ENCODE measurements at places on chromosomes 7 and 10.

DNA sequence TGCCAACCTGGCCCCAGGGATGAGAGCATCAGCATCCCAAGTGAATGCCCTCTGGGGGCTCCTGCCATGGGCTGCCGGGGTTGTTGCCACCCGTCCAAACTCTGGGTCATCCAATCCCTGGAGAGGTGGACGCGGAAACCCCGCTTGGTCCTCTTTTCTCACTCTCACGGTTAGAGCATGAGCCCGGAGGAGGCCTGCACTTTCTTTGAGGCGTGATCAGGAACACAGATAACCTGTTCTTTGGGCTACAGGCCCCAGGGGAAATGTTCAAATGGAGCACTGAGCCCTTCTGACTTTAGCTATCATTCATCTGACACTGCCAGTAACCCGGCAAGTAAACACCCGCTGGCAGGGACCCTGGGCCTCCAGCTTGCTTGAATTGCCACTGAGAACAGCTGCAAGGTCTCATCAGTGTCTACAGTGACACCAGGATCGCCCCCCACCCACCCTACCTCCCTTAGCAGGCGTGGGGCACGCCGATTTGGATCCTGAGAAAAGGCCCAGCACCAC is 29.4 kb upstream of the SLF2 start:
- no peak for DNase-seq

GRCh38 chr10:97399843-97400545 is 1.1 kb downstream of the RRP12 start:
- DNase-seq: peak; percentile 59

DNA sequence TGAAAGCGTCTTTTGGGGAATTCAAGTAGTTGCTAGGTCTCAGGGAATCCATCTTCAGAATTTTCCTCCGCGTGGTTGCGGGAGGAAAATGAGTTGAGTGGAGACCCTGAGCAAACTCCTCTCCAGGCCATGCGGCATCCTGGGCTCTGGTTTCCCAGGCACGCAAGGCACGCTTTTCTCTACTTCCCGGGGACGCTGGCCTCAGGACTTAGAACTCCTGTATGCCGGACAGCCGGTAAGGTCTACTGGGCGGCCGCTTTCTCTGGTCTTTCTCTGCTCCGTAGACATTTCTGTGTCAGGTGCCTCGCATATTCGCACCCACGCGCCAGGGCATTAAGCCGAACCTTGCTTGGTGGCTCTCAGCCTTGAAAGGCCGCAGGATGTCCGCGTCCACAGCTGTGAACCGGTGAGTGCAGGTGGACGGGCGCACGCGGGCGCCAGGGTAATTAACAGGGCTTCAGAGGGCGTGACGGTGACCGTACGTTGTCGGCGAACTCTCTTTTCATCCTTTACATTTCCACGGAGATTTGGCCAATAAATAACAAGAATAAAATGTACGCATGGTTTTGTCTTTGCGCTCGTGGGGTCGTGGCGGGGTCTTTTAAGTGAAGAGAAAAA is 992 bp upstream of the RBM20 start:
- DNase-seq: no peak

DNA sequence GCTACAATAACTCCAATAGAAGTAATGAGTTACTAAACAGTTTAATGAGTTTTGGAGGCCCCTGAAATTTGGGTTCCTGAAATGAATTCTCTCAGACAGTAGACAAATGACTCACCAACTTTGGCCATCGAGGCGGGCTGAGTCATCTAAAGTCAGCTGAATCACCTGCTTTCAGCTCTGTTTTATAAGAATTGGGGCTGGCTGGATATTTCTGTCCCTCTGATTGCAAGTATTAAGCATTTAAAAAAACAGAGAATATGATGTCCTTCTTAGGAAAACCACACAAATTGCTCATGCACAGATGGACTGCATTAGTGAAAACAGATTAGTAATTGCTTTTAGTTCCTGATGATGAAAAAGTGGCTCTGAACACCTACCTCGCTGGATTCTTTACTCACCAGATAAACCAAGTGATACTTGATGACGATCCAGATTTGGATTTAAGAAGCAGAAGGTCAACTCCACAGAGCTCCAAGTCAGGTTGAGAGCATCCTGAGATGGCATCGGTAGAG is 59.1 kb downstream of the ZNF365 start:
- peak; percentile 84 for DNase-seq

- no peak for DNase-seq
These were observed 6.6 kb downstream of the NIPSNAP2 start for GRCh38 chr7:55970978-55971377.

DNA sequence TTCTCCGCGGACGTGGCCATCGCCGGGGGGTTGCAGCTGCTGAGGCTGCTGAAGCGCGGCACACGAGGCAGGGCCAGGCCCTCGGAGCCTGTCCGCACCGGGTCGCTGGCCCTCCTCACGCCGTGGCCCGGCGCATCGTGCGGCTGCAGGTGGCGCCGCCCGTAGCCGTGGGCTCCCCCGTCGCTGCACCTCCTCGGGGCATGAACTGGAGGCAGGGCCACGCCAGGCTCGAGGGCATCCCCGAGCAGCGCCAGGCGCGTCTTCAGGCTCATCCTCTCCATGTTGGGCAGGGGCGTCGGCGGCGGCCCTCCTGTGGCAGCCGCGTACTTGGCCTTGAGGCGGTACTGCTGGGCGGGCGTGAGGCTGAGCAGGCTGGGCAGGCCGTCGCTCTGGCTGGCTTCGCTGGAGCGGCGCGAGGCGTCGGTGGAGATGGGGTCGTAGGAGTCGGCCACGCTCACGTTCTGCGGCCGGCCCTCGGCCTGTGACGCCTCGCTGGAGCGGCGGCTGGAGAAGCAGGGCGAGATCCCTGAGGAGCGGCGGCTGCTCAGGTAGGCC is 263.1 kb upstream of the INHBA start:
- no peak for DNase-seq

DNA sequence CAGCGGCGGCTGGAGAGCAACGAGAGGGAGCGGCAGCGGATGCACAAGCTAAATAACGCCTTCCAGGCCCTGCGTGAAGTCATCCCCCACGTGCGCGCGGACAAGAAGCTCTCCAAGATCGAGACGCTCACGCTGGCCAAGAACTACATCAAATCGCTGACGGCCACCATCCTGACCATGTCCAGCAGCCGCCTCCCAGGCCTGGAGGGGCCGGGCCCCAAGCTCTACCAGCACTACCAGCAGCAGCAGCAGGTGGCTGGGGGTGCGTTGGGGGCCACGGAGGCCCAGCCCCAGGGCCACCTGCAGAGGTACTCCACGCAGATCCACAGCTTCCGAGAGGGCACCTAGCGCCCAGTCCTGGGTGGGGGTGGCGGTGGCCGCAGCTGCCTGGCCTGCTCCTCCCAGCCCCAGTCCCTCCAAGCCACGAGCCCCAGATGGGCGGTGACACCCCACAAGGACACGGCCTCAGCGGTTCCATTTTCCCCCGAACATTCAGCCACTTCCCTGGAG is 1.3 kb downstream of the BHLHA15 start:
- DNase-seq: no peak

- DNase-seq: no peak
These were observed 4.9 kb upstream of the NKX2-3 start for GRCh38 chr10:99527526-99528493.

DNA sequence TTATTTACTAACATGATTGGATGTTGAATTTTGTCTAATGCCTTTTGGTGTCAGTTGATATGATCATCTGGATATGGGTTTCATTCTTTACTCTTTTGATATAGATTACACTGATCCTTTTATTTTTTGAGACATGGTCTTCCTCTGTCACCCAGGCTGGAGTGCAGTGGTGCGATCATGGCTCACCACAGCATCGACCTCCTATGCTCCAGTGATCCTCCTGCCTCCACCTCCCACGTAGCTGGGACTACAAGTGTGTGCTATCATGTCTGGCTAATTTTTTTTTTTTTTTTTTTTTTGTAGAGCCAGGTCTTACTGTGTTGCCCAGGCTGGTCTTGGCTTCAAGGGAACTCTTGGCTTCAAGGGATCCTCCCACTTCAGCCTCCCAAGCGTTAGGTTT is 27.1 kb downstream of the BMS1 start:
- DNase-seq: no peak

GRCh38 chr10:103595933-103596726 is 102.6 kb downstream of the NEURL1 start:
- no peak for DNase-seq

GRCh38 chr7:120280743-120281142 is 7.8 kb downstream of the KCND2 start:
- DNase-seq: peak; percentile 16

DNA sequence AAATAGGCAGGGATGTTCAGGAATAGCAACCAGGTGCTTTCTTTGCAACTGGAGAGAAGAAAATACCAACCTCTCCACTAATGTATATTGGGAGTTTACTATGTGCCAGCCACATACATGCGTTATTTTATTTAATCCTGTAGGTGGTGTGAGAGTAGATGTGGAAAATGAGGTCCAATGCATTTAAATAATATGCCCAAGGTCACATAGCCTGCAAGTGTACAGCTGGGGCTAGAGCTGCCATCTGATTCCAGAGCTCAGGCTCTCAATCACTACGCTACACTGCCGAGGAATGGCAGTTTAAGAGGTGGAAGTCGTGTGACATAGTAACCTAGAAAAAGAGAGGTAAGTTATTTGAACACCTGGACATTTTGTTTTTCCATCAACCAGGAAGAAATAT is 277.0 kb downstream of the EXOC4 start:
- no peak for DNase-seq

GRCh38 chr7:82527851-82528250 is 84.3 kb upstream of the CACNA2D1 start:
- no peak for DNase-seq

- peak; percentile 3 for DNase-seq
These were observed 1262.6 kb upstream of the SORCS1 start for GRCh38 chr10:108427146-108427545.

DNA sequence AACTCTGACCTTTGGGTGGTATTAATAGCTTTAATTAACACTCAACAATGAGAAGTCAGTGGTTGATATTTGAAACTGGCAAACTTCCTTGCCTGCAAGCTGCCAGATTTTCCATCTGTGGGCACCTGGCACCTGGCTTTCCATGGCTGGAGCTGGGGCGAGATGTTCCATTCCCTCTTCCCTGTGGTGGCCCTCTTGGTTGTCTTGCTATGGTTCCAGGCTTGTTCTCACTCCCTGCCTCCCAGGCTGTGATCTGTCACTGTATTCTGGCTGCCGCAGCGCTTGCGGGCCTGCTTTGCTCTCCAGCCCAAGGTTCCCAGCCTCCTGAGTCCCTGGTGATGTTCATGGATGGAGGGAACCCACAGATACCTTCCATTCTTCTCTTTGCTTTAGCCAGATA is 201.0 kb downstream of the FRMD4A start:
- DNase-seq: no peak

GRCh38 chr7:71598553-71598952 is 466.6 kb downstream of the GALNT17 start:
- DNase-seq: no peak

DNA sequence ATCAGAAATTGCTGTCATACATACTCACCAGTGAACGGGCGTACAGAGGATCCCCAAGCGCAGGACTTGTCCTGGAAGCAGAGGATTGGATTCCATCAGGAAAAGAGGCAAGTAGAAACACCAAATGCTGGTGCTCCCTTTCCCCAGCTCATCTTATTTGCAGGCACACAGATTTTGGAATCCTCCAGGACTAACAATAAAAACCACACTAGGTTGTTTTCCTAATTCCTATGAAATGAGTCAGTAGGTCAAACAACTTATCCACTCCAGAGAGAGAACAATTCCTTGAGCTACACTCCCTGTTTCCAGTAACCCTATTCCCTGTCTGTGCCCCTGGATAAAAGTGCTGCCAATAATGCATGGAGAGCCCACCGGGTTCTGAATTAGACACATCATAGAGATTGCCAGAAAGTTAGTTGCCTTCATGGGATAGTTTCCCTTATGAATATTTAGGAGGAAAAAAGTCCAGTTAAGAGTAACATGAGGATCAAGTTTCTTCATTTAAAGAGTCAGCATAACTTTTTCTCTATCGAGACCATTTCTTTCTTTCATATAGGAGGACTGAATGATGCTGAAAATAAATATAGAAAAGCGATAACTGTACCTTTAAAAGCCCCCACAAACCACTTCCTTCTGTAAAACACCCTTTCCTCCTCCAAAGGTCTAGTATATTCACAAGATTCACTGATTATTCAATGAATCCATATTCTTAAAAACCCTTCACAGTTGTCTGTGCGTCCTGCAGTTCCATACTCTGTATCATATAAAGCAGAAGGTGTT is 178.3 kb upstream of the KLF14 start:
- no peak for DNase-seq

DNA sequence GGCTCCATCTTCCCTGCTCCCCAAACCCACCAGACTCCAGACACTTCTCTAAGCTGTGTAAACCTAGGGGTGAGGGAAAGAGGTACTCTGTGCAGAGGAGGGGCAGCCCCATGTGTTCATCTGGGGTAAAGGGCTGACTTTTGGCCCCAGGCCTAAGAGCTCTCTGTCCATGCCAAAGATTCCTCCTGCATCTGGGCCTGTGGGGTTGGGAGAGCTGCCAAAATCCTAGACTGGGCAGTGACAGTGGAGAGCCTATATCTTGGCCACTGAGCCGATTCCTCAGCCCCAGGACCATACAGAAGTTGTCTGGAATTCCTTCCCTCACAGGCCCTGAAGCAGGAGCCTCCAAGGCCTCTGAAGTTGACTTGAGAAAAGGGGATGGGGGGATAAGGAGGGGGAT is 25.3 kb upstream of the LEP start:
- peak; percentile 70 for DNase-seq

GRCh38 chr10:18185621-18186020 is 45.4 kb downstream of the CACNB2 start:
- no peak for DNase-seq

DNA sequence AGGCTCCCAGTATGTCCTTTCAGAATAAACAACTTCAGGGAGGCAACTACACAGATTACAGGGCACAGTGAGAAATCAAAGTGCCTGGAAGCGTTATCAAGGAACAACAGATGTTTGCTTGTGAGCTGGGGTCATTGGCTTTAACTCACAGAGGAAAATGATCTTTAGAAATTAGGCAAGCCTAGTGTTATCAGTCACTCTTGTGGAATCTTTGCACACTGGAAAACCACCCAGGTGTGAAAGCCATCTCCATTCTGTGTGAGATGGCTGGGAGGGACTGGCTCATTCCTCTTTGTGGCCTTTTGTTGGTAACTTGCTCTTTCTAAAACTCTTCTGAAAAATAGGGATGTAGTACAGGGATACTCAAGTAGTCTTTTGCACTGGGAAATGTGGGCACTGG is 716.0 kb downstream of the XPNPEP1 start:
- no peak for DNase-seq

GRCh38 chr7:28155019-28155660 is 25.5 kb downstream of the JAZF1 start:
- no peak for DNase-seq

- no peak for DNase-seq
These were observed 86.8 kb upstream of the CCDC71L start for GRCh38 chr7:106747804-106748203.

DNA sequence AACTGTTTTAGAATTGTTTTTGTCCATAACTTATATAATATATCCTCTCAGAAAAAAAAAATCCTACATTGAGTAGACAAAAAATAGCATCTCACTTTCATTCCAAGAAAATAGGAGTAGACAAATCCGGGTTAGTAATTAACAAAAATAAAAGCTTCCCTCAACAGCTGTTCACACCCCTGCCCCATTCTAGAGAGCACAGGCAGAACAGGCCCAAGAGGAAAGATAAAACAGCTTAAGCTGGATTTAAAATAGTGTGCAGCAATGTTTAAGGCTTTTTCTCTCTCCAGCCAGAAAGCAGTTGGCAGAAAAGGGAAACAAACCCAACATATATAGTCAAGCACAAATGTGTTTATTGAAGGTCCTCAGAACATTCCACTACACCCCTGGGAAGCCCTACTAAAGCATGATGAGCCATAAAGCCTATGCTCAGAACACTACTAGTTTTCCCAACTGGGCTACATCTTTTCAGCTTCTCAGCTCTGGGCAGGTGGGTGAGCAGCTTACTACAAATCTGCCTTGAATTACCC is 189.9 kb downstream of the MTERF1 start:
- DNase-seq: no peak
